ENCODE measurements at places on chromosomes 2 and 18.

GRCh38 chr2:28407976-28408690 is 15.5 kb downstream of the FOSL2 start:
- no peak for DNase-seq

DNA sequence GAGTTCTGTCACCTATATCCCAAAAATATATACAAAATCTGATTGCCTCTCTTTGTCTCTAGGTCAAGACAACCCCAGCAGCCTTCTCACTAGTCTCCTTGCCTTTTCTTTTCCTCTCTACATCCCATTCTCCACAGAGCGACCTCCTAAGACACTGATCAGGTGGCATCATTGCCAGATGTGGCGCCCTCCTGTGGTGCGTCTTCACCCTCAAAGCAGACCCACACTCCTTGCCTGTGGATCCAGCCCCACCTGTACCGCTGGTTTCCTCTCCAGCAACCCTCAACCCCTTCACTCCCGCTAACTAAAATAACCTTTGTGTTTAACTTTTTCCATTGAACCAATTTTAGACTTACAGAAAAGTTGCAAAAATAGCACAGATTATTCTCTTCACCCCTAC is 273.3 kb downstream of the GLI2 start:
- DNase-seq: no peak

DNA sequence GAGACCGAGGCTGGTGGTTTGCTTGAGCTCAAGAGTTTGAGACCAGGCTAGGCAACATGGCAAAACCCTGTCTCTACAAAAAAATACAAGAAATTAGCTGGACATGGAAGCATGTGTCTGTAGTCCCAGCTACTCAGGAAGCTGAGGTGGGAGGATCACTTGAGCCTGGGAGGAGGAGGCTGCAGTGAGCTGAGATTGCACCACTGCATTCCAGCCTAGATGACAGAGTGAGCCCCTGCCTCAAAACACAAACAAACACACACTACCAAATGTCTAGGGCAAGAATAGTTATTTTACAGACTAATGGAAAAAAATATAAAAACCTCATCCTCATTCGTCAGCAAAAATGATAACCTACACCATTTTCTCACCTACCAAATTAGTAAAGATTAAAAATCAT is 15.3 kb downstream of the BUB1 start:
- DNase-seq: no peak

DNA sequence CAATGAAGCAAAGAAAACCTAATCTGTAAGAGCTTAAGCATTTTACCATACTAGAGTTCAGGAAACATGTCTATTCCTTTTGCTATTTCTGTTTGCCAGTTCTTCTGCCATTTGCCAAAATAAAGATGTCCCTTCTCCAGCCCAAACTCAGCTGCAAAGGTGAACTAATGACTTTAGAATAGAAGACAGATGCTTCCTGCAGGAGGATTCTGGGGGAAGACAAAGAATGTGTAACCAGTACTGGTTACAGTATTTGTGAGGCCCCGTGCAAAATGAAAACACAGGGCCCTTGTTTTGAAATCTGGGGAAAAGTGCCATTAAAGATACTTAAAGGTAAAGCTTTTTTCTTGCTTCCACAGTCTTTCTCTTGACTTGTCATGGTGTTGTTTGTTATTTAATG is 34.3 kb upstream of the MTX2 start:
- DNase-seq: no peak

- DNase-seq: no peak
Measured at GRCh38 chr2:6941299-6942046, 24.3 kb downstream of the RNF144A start.

DNA sequence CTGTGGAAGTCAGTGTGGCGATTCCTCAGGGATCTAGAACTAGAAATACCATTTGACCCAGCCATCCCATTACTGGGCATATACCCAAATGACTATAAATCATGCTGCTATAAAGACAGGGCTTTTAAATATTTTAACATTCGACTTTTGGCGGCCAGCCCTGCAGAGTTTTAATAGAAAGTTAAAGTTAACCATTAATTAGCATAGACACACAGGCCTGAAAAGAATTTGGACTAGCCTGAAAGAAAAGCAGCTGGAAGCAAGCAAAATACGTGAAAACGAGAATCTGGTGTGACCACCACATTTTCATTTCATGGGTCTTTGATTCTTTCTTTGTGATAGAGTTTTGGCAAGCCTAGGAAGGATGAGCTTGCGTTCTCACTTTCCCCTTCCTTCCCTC is 184.0 kb downstream of the SCG2 start:
- no peak for DNase-seq

DNA sequence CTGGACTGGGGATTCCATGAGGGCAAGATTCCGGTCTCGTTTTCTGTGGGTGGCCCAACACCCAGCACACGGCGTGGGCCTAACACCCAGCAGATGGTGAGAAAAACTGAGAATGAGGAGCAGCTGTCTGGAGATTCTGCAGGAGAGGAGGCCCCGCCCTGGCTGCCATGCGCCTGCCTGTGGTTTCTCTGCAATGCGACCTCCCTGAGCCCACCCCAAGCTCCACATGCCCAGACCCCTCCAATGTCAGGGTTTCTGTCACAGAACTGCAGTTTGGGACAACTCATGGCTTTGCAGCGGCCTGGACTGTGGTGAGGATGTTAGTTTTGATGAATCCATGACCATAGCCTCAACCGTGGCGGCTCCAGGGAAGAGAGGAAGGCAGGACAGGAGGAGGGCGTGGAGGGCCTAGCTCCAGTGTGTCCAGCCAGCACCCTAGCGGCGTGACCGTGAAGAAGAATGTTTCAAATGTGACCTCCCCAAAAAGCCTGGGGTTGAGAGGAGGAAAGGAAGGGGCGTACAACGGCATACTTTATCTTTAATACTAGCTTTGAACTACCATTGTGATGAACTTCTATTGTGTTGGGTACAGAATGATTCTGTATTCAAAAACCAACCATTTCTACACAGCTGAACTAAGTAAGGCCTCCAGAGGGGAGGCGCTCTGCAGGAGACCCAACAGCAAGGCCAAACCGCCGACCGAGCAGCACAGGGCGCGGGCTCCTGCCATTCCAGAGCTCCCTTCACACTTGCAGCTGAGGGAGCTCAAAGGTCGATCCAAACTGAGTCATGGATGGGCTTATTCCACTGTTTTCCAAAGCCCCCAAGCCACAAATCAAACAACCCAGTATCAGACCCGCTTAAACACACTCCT is 3.4 kb downstream of the PXDN start:
- no peak for DNase-seq

- no peak for DNase-seq
Measured at GRCh38 chr18:54386043-54386442, 28.3 kb downstream of the C18orf54 start.

GRCh38 chr2:232075859-232076258 is 114.3 kb downstream of the DIS3L2 start:
- no peak for DNase-seq

DNA sequence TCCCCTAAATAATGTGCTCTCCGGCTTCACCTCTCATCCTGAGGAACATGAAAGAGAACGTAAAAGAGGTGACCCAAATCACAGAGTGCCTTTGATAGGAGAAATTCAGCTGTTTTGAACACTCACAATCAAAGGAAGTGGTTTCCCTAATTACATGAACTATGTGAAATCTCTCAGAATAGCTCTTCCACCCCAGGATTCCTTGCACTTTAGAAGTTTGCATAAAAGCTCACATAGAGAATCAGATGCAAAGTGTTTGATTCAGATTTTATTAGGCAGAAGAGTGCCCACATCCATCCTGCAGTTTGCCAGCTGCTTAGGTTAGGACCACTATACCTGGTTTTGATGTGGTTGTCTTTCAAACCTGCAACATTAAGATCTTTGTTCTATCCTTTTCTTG is 61.0 kb downstream of the MAP3K20 start:
- no peak for DNase-seq

DNA sequence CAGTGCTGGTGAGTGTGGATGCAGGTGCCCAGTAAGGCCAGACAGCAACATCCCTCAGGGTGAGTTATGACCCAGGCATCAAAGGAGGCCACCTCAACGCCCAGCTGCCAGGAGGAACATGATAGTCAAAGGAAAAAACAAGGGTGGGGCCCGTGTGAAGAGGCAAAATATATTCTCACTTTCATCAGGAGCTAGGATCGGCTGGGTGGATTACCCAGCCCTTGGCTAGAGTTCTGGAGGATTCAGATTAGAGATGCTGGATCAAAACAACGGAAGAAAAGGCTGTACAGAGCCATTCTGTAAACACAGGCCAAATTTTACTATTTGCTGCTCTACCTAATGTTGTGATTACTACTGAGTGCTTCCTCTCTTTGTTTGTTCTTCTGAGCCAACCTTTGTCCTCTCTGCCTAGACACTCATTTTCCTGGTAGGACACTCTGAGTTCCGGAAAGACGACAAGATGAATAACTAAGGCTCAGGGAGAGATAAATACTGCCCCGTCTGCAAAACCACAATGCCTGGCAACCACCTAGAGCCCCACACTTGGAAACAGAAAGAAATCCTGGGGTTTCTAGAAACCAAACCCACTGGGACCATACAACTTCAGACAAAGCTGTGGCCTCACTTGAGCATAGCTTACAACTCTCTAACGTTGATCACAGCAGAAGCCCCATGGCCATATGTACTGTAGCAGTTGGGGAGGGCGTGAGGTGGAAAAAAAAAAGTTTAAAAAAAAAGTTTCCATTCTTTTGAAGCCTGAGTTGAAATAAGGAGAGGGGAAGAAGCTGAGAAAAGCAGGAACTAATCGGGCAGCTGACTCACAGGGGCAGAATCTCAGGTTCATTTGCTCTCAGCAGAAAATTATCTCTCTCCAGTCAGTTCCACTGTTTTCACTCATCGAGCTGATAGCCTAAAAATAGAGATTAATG is 17.8 kb upstream of the PMAIP1 start:
- DNase-seq: no peak

- no peak for DNase-seq
Measured at GRCh38 chr2:233531955-233532354, 34.6 kb downstream of the USP40 start.

- no peak for DNase-seq
Measured at GRCh38 chr18:11027862-11028261, 121.5 kb downstream of the PIEZO2 start.

DNA sequence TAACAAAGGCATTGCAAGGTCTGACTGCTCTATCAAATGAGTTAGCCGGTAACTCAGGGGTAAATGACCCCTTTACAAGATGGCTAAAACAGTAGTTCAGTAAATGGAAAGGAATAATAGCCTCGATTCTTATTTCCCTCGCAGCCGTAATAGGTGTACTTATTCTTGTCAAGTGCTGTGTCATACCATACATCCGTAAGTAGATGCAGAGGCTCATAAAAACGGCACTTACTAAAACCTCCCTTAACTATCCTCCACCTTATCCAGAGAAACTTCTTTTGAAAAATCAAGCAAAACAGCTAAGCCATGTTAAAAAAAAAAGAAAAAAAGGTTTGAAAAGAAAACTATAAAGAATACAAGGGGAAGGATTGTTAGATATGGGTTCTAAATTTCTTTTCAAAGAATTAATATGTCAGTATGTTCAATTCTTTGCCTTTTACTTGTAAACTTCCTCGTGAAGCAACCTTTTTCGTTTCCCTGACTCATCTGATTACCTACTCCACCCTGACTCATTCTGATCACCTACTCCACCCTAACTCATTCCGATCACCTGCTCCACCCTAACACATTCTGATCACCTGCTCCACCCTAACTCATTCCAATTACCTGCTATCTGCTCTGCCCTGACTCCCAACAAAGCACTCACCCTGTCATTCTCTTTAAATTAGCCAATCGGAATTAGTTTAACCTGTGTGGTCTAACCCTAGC is 127.5 kb downstream of the SPAG16 start:
- DNase-seq: no peak

- no peak for DNase-seq
Measured at GRCh38 chr2:102558463-102558862, 60.9 kb upstream of the SLC9A2 start.

GRCh38 chr18:58217052-58217451 is 173.0 kb downstream of the NEDD4L start:
- no peak for DNase-seq

DNA sequence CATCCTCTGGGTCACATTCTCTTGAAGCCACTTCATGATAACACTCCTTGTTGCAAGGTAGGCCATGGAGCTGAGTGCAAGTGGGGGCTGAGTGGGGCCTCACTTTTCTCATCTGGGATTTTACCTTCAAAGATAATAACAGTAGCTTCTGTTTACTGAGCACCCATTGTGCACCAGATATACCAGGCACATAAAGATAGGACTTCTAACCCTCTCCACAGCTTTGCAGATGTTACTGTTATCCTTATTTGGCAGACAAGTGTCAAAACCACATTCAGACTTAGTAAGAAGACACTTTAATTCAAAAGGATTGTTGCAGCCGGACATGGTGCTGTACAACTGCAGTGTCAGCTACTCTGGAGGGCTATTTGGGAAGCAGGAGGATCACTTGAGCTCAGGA is 12.8 kb upstream of the FAM136A start:
- DNase-seq: no peak

GRCh38 chr2:79817288-79817687 is 304.4 kb downstream of the CTNNA2 start:
- no peak for DNase-seq

DNA sequence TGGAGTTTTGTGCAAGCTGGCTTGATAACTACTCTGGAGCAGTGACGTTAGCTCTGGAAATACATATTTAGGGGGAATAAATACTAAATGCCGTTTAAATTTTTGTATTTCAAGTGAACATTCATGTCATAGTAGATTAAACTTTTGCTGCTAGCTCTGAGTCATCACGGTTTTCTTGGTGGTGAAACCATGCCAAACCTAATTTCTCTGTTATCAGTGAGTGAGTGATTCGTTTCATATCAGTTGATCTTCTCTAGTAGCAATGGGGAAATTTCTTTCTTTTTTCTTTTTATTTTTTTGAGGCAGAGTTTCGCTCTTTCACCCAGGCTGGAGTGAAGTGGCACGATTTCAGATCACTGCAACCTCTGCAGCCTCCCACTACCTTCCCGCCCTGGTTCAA is 211.1 kb downstream of the PTPRM start:
- DNase-seq: no peak

DNA sequence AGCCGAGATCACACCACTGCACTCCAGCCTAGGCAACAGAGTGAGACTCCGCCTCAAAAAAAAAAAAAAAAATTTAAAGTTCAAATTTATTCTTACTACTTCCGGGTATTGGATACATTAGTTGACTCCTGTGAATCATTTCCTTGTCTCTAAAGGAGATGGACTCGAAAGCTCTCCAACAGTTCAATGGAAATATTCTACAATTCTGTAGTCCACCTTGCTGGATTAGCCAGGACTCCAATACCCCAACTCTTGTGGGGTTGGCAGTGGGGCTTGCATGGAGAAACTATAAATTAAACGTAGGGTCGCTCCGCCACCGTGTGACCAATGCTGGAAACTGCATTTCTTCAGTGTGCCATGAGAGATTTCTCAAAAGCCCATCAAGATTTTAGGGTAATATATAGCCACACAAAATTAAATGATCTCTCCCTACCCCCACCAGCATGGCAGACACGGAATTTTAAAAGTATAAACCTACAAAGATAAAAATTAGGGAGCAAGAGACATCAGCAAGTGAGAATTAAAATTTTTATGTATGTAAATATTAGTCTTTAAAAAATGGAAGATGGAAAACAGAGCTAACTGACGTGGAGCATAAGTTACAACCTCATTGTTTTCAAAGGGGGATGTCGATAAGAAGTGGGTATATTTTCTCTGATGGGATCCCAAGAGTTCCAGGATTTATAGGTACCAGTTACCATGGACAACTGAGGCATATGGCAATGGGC is 27.8 kb upstream of the GAREM2 start:
- no peak for DNase-seq

All from BJ (cell line).